ENCODE measurements at places on chromosomes 12 and 14. TPM values are rescaled to one million over a fixed set of nuclear protein-coding genes. Genes with fewer than 3 reads are reported as not detected.

The SIX1 gene
- 0.44 TPM for total RNA-seq

GRCh38 chr12:53287741-53288216 is 7.6 kb upstream of the PFDN5 start:
- H3K27ac ChIP-seq: no peak overlapping the region
- H3K27me3 ChIP-seq: no peaks in the 10 kb centered on the region
- no peaks in the 10 kb centered on the region for H3K4me1 ChIP-seq
- H3K4me3 ChIP-seq: peak overlapping the region; percentile 7
- peaks cover 15% of the 10 kb centered on the region for H3K36me3 ChIP-seq

DNA sequence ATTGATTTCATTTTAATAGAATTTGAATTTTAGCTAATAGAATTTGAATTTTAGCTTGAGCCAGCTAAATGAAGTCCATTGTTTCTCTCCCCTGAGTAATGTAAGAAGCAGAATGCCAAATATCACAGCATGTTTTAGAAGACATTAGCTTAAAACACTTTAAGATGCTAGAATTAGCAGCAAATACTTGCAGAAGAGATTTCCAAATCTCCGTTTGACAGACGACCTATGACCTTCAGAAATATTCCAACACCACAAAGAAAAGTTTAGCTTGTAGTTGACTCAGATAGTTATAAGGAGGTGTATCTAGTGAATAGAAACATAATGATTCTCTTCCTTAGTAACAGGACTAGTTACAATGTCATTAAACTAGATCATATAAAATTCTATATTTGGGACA is 51.7 kb upstream of the MYF6 start:
- DNase-seq: no peak
- H3K27ac ChIP-seq: no peak overlapping the region
- H3K4me3 ChIP-seq: no peak overlapping the region
- H3K4me1 ChIP-seq: peaks cover 5% of the 10 kb centered on the region
- no peaks in the 10 kb centered on the region for H3K27me3 ChIP-seq

- H3K36me3 ChIP-seq: no peaks in the 10 kb centered on the region
- H3K27me3 ChIP-seq: peaks cover 97% of the 10 kb centered on the region
Measured at GRCh38 chr12:113996026-113996425, 29.9 kb upstream of the RBM19 start.

DNA sequence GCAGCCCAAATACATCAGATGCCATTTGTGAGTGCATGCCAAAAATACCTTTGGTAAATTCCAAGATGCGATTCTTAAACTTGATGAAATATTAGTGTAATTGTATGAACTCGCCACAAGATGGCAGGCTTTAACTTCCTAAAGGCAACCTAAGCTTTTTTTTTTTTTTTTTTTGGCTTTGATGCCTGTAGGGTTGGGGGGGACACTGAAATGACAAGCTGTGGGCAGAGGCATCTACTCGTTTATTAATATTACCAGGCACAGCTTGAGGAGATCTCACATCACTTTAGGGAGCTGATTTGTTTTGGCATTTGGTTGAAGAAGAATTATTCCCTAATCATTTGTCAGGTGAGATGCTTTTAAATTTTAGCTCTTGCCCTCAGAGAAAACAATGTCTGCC is 126.7 kb upstream of the CCDC196 start:
- no peak overlapping the region for H3K27ac ChIP-seq
- no peaks in the 10 kb centered on the region for H3K36me3 ChIP-seq
- no peak overlapping the region for H3K4me3 ChIP-seq

All from neural crest cell (in vitro differentiated cells).